CD4-positive, alpha-beta memory T cell (primary cell): ENCODE measurements at places on chromosomes 4 and X. TPM values are rescaled to one million over a fixed set of nuclear protein-coding genes. Genes with fewer than 3 reads are reported as not detected.

ANOS1 gene
- total RNA-seq: 0.15 TPM

DNA sequence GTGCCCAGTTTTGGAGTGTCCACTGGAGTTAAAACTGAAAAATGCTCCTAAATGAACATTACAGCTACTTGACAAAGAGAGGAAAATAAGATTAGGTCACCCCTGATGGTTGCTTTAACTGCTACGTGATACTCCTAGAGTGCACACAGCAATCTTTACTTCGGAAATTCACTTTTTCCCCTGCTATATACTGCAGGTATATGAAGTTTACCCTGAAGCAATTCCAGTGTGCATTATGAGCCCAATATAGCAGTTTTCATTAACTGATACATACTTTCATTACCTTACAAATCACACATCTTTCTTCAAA lies 773 bp upstream of the ZNF827 start:
- DNase-seq: no peak

- no peak for DNase-seq
Observed at GRCh38 chr4:158094413-158095134, 78.3 kb downstream of the GASK1B start.

- DNase-seq: no peak
Observed at GRCh38 chr4:7214359-7214758, 22.0 kb downstream of the SORCS2 start.

DNA sequence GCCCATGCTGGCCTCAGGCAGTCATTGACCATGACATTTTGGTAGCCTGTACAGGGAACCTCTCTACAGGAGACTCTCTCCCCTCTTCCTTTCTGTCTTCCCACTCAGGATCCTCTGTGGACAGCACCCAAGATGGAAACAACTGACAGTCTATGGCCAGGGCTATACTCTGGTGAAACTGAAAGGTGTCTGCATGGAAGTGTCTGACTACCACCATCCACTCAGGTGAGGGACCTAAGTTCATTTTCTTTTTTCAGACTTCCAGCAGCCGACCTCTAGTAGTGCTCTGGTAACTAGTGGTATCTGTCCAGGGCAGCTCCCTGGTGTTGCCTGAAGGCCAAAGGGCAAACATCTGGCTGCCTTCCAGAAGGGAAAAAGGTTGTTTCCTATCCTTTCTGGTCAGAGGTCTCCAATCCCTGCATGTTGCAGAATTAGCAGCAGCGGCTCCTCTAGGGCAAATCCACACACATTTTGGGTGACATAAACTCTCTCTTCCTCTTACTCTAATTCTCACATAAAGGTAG lies 804.5 kb downstream of the C4orf33 start:
- DNase-seq: no peak

DNA sequence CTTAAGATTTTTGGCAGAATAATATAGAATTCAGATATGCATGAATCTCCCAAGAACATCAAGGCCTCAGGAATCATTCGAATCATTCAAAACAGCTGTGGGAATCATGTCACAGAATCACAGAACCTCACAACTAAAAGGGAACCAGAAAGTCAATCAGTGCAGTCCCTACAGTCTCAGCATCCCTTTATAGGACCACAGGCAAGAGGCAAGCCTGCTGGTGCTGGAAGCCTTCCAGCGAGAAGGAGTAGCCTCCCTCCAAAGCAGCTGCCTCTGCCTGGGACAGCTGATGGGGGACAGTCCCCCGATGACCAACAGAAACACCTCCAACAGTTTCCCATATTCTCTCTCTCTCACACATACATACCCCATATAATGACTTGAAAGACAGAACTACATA lies 20.7 kb downstream of the QDPR start:
- DNase-seq: no peak
